ENCODE measurements at places on chromosomes 6 and 20.

DNA sequence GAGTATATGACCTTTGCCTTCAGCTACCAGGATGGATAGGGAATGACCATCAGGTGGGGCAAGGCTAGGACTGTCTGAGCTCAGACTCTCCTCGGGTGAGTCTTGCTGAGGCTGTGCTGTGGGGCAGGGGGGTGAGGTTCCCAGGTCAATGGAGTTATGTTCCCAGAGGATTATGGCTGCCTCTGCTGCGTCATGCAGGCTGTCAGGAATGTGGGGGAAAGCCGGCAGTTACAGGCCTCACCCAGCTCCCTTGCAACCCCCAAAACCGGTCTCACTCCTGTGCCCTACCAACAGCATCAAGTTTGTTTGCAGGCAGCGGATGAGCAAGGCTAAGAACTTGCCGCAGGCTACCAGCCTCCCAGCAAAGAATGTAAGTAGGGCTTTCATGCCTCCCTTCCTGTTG is 93.5 kb downstream of the ESR1 start:
- no peak for DNase-seq

GRCh38 chr20:47227119-47227518 is 129.4 kb downstream of the ZMYND8 start:
- no peak for DNase-seq

- DNase-seq = no peak
Measured at GRCh38 chr6:158938811-158939254, 61.2 kb downstream of the RSPH3 start.

DNA sequence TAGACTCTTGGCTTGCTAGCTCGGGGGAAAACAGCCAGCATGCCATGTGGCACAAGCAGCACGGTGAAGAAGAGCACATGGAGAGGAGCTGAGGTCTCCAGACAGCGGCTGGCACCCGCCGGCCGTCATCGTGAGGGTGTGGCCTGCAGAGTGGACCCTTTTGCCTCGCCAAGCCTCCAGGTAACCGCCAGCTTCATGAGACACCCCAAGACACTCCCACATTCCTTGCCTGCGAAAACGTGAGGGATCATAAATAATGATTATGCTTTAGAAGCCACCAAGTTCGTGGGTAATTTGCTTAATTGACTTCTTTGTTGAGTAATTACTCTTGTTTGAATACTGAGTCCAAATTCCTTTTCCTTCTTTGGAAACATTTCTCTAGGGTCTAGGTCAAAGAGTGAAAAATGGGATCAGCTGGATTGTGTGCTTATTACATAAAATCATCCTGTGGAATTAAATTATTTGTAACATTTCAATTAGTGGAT is 23.2 kb downstream of the FAM50B start:
- DNase-seq = no peak

DNA sequence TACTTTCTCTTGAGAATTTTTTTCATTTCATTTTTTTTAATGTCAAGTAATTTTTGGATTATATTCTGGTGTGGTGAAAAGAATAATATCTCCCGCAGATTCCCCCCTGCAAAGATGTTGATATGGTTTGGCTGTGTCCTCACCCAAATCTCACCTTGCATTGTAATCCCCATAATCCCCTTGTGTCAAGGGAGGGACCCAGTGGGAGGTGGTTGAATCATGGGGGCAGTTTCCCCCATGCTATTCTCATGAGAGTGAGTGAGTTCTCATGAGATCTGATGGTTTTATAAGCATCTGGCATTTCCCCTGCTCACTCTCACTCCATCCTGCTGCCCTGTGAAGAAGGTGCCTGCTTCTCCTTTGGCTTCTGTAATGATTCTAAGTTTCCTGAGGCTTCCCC is 58.7 kb upstream of the PMEPA1 start:
- no peak for DNase-seq

DNA sequence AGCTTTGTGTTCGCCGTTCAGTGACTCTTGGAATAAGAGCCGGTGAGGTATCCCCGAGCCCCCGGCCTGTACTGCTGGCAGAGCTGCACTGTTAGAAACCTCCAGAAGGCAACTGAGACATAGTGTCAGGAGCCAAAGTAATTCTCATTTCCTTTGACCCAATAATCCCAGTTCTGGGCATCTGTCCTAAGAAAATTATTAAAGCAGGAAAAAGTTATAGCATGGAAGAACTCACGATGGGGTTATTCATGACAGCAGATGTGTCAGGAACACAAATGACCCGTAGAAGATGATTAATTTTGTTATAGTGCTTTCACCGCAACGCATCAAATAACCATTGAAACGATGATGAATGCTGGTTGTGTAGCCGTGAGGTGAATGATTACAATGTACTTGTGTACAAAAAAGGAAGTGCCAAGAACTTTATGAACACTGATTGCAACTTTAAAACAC is 20.3 kb downstream of the CYP21A2 start:
- no peak for DNase-seq

- no peak for DNase-seq
Measured at GRCh38 chr6:2843138-2843740, 1.6 kb upstream of the SERPINB1 start.

GRCh38 chr6:146545581-146545980 is 1.9 kb downstream of the RAB32 start:
- no peak for DNase-seq

- no peak for DNase-seq
Measured at GRCh38 chr6:73375216-73375615, 5.5 kb upstream of the OOEP start.

- no peak for DNase-seq
Measured at GRCh38 chr20:62023935-62024334, 41.7 kb downstream of the TAF4 start.

GRCh38 chr6:71028236-71028876 is 71.5 kb upstream of the B3GAT2 start:
- DNase-seq = no peak

DNA sequence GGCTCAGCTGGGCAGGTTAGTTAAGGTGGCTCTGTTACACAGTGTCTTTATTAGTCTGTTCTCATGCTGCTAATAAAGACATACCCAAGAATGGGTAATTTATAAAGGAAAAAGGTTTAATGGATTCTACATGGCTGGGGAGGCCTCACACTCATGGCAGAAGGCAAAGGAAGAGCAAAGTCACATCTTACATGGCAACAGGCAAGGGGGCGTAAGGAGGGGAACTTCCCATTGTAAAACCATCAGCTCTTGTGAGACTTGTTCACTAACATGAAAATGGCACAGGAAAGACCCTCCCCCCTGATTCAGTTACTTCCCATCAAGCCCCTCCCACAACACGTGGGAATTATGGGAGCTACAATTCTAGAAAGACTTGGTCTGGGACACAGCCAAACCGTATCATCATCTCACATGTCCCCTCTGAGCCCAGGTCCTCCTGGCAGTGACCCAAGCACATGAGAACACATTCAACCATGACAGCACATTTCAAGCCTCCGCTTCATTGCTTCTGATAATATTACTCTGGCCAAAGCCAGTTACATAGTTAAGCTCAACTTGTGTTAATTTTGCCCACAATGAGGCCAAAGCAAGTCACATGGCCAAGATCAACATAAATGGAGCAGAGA is 383.9 kb downstream of the PLCB1 start:
- DNase-seq = no peak

DNA sequence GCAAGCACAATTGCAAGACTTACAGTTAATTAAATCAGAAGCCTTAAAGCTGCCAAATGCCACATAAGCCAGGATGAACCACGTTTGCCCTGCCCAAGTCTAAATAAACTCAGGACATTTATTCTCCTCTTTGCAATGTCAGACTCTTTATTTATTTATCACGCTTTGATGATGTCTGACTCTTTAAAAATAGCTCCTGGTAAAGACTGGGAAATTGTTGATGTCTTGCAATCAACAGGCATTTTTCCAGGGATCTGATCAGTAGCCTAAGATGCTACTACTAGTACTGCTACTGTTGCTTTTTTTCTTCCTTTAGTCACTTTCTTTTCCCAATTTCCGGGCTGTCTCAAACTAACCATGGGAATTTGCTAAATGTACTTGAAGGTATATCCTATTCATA is 365.8 kb upstream of the MARCKS start:
- no peak for DNase-seq

Measured in activated T-cell treated with anti-CD3 and anti-CD28 coated beads for 48 hours (primary cell).